Placental pericyte (primary cell): ENCODE measurements at places on chromosomes 3 and 15. TPM values are rescaled to one million over a fixed set of nuclear protein-coding genes. Genes with fewer than 3 reads are reported as not detected.

Gene MITF
- total RNA-seq: 6.3 and 6.6 TPM in 2 replicates

Gene CILP
- not detected in 2 replicates for total RNA-seq

Gene DUOXA2
- total RNA-seq: not detected in 2 replicates

Gene TEX55
- total RNA-seq: not detected in 2 replicates

Gene MORC1
- total RNA-seq: not detected in 2 replicates

Gene PLA2G4E
- not detected in 2 replicates for total RNA-seq

Gene FBXW12
- not detected in 2 replicates for total RNA-seq

Gene P2RY12
- total RNA-seq: not detected in 2 replicates

Gene CYP1A2
- total RNA-seq: not detected in 2 replicates

Gene GOLGA6B
- not detected in 2 replicates for total RNA-seq

Gene FHIT
- 0.29 TPM in 1 of 2 replicates, not detected in the other for total RNA-seq

Gene DPH6
- total RNA-seq: 15.8 and 16.0 TPM in 2 replicates

Gene ZNF502
- 3.9 and 4.3 TPM in 2 replicates for total RNA-seq

Gene TERC
- total RNA-seq: 327 and 718 TPM in 2 replicates

Gene ISLR2
- total RNA-seq: under 0.01 and 0.72 TPM in 2 replicates

Gene ALG3
- 51.4 and 53.7 TPM in 2 replicates for total RNA-seq

Gene ALDH1A3
- total RNA-seq: 107 and 164 TPM in 2 replicates

Gene SLC28A2
- total RNA-seq: not detected in 2 replicates

Gene RASSF1
- 26.9 and 30.4 TPM in 2 replicates for total RNA-seq

Gene TAMM41
- total RNA-seq: 8.3 and 10.2 TPM in 2 replicates

Gene PTPN23
- total RNA-seq: 20.6 and 29.1 TPM in 2 replicates

Gene GANC
- 13.1 and 24.5 TPM in 2 replicates for total RNA-seq

Gene PIAS1
- total RNA-seq: 24.5 and 32.4 TPM in 2 replicates

Gene LMAN1L
- total RNA-seq: under 0.01 TPM in 1 of 2 replicates, not detected in the other

Gene LRRIQ4
- total RNA-seq: 0.14 TPM in 1 of 2 replicates, not detected in the other

Gene IL12A
- 3.9 and 7.2 TPM in 2 replicates for total RNA-seq

Gene MUSTN1
- total RNA-seq: not detected in 2 replicates

Gene DNAH12
- total RNA-seq: 0.14 and 0.22 TPM in 2 replicates

Gene SNX33
- total RNA-seq: 22.5 and 28.2 TPM in 2 replicates

Gene TMF1
- 47.7 and 49.0 TPM in 2 replicates for total RNA-seq

Gene DNAJC17
- total RNA-seq: 13.6 and 17.2 TPM in 2 replicates

Gene SLC24A5
- not detected in 2 replicates for total RNA-seq

Gene TRH
- total RNA-seq: not detected in 2 replicates

Gene SIN3A
- 35.2 and 42.5 TPM in 2 replicates for total RNA-seq

Gene MYRIP
- not detected in 2 replicates for total RNA-seq

Gene CHRNA3
- total RNA-seq: under 0.01 TPM in 1 of 2 replicates, not detected in the other

Gene BHLHE40
- total RNA-seq: 89.9 and 119 TPM in 2 replicates

Gene TLR9
- not detected in 2 replicates for total RNA-seq

Gene IQCF5
- total RNA-seq: not detected in 2 replicates

Gene PDZRN3
- 15.3 and 67.4 TPM in 2 replicates for total RNA-seq

Gene LDHAL6B
- total RNA-seq: not detected in 2 replicates

Gene CFAP44
- 2.4 and 3.9 TPM in 2 replicates for total RNA-seq

Gene GABRR3
- total RNA-seq: not detected in 2 replicates

Gene CNTN3
- total RNA-seq: 0.66 and 2.6 TPM in 2 replicates

Gene CRYGS
- total RNA-seq: 1.3 TPM in 2 replicates

Gene IQCH
- total RNA-seq: 1.5 and 1.9 TPM in 2 replicates

Gene ITIH4
- total RNA-seq: 0.57 and 0.88 TPM in 2 replicates

Gene TUBGCP4
- 5.5 and 13.9 TPM in 2 replicates for total RNA-seq

Gene SLC22A13
- 0.43 and 0.44 TPM in 2 replicates for total RNA-seq

Gene LNP1
- total RNA-seq: 3.0 and 4.2 TPM in 2 replicates
